ENCODE measurements at places on chromosomes 3 and 15. TPM values are rescaled to one million over a fixed set of nuclear protein-coding genes. Genes with fewer than 3 reads are reported as not detected.

Gene EPHA3
- total RNA-seq: 0.11 TPM

Gene PP2D1
- total RNA-seq: not detected

Gene SOX2
- total RNA-seq: not detected

Gene NCEH1
- total RNA-seq: 12.0 TPM

Gene DUOX1
- total RNA-seq: 11.0 TPM

Gene STRC
- 0.33 TPM for total RNA-seq

Gene GLDN
- not detected for total RNA-seq

Gene SAMMSON
- not detected for total RNA-seq

Gene FNDC3B
- 217 TPM for total RNA-seq

Gene USP8
- 49.0 TPM for total RNA-seq

Gene SLC24A5
- not detected for total RNA-seq

Gene BNC1
- total RNA-seq: not detected

Gene ATP13A5
- not detected for total RNA-seq

Gene STRA6
- 15.7 TPM for total RNA-seq

Gene SCN10A
- total RNA-seq: not detected

Gene LMAN1L
- 0.11 TPM for total RNA-seq

Gene CCR9
- total RNA-seq: not detected

Gene ARPP19
- total RNA-seq: 74.2 TPM

Gene KBTBD13
- not detected for total RNA-seq

Gene SLC22A13
- 2.6 TPM for total RNA-seq

Gene CPB1
- not detected for total RNA-seq

Gene EPB42
- not detected for total RNA-seq

Gene OR5K2
- not detected for total RNA-seq

Gene PTPRG
- 8.7 TPM for total RNA-seq

Gene RPS27L
- total RNA-seq: 128 TPM

Gene HESX1
- total RNA-seq: 0.22 TPM

Gene CCR1
- not detected for total RNA-seq

Gene TJP1
- total RNA-seq: 124 TPM

Gene LRRC31
- not detected for total RNA-seq

Gene GREM1
- total RNA-seq: 0.65 TPM

Gene SCG3
- total RNA-seq: not detected

Gene CYP11A1
- 1.6 TPM for total RNA-seq

Gene CASR
- total RNA-seq: not detected

Gene STAB1
- total RNA-seq: 0.22 TPM

Gene RBP2
- not detected for total RNA-seq

Gene WDR72
- not detected for total RNA-seq

Gene SATB1
- total RNA-seq: 0.98 TPM

Gene MTHFS
- total RNA-seq: 9.3 TPM

Gene SPATA12
- not detected for total RNA-seq

Gene CCDC39
- not detected for total RNA-seq

Gene MESP2
- total RNA-seq: 0.39 TPM

Gene NRROS
- total RNA-seq: not detected

Gene CIDEC
- total RNA-seq: 5.1 TPM

Gene SST
- not detected for total RNA-seq

Gene HHATL
- total RNA-seq: not detected

Gene PLAAT1
- not detected for total RNA-seq

Gene GP9
- total RNA-seq: not detected

Gene ATP6V1A
- 27.1 TPM for total RNA-seq

Gene CCRL2
- not detected for total RNA-seq

Gene CCR8
- total RNA-seq: not detected

Gene CLSTN2
- 0.22 TPM for total RNA-seq

Gene CDHR4
- 1.2 TPM for total RNA-seq

Gene DNAJA4
- 22.9 TPM for total RNA-seq

Gene ARRDC4
- 18.8 TPM for total RNA-seq

All from placental epithelial cell (primary cell).